Kasumi-1 (cell line): ENCODE measurements at places on chromosomes 1 and 21.

DNA sequence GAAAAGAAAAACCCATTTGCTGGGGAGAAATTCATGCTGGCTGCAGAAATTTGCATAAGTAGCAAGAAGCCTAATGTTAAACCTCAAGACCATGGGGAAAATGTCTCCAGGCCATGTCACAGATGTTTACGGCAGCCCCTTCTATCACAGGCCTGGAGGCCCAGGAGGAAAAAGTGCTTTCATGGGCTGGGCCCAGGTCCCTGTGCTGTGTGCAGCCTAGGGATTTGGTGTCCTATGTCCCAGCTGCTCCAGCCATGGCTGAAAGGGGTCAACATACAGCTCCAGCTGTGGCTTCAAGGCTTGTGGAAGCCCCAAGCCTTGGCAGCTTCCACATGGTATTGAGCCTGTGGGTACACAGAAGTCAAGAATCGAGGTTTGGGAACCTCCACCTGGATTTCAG, 93.0 kb downstream of the HFM1 start:
- no peak for DNase-seq

DNA sequence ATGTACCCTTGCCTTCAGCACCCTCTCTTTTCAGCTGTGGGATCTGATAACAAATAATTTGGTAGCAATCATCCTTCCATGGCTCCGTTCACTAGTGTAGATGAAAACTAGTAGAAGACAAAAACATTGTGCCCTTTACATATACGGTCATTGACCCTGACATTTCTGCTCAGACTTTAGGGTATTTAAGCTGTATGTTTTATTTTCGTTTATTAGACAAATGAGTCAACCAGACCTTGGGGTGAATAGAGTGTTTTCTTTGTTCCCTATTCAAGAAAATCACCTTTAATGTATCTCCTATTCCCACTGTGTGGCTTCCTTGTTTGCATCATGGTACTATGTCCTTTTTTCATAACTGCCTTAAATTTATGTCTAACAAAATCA, 187.3 kb downstream of the VAV3 start:
- DNase-seq, result no peak

GRCh38 chr1:159866066-159866465, 3.6 kb upstream of the VSIG8 start:
- no peak for DNase-seq

- no peak for DNase-seq
These were observed 12.1 kb downstream of the ST6GALNAC3 start for GRCh38 chr1:76086597-76086996.

DNA sequence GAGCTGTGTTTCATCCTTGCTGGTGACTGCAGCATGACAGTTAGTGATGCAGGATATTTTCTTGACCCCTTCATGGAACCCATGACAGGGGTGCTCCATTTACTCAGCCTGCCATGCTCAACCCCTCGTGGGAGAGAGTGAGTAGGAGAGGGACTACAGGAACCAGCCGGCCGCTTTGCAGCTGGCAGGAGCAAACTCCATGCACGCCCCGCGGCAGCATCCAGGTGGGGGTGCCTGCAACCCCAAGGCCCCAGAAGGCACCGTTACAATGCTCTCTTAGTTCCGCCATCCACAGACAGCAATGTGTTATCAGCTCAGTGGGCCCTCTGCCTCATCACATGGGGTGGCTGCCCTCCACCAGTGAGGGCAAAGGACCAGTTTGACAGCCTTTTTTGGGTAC, 135.1 kb downstream of the SLC35F3 start:
- DNase-seq, result no peak

- no peak for DNase-seq
These were observed 3.7 kb downstream of the HSD11B1 start for GRCh38 chr1:209708297-209708696.

- DNase-seq, result no peak
These were observed 227.3 kb upstream of the KIAA0040 start for GRCh38 chr1:175419684-175420517.

- DNase-seq, result no peak
These were observed 36.5 kb downstream of the ACOT11 start for GRCh38 chr1:54584575-54584974.

DNA sequence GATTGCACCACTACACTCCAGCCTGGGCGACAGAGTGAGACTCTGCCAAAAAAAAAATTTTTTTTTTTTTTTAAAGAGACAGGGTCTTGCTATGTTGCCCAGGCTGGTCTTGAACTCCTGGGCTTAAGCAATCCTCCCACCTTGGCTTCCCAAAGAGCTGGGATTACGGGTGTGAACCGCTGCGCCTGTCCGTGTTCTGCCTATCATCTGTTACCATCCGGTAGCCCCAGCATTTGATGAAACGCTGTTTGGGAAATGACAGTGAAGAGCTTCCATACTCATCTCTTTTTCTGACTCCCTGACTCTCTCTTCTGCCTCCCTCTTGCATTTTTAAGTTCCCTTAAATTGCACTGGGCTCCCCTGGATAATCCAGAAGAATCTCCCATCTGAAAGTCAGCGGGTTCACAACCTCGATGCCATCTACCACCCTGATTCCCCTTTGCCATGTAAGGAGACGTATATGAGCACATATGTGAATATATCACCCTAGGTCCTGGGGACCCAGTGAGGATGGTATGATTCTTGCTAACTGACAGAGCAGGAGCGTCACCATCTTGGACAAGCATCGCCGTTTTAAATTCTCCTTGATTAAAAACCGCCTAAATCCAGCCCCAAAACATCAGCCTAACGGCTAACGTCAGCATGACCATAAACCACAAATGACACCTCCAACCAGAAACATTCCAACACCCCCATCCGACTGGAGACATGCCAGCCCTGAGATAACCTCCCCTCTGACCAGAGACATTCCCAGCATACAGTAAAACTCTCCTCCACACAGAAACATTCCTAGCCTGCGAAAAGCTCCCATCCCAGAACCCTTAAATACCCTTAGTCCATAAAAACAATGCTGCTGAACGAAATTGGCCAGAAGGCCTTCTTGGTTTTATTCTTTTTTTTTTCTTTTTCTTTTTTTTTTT, 12.4 kb downstream of the TNFRSF8 start:
- no peak for DNase-seq

DNA sequence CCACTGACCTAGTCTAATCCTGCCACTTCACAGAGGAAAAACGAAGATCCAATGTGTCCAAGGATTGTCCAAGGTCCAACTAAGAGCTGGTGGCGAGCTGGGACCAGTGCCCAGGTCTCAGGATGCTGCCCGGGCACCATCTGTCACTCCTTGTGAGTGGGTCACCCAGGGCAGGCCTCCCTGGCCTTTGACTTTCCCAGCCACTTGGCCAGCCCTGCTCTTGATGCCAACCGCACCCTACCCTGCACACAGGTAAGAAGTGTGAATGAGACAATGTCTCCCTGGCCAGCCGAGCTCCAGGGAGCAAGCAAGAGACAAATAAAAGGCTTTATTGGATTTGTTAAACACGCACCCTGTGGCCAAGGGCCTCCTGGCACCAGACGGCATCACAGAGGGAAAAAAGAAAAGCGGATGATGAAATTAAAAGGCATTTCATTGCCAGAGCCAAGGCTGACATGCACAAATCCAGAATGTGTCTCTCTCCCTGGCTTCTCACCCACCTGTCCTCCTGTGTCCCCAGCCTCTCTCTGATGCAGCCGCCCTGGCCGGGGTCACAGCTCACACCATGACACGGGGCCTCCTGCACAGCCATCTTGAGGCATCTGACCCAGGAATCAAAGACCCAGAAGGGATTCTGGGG, 72.8 kb downstream of the CAMK2N1 start:
- no peak for DNase-seq

GRCh38 chr1:65372557-65372956, 47.9 kb upstream of the LEPR start:
- no peak for DNase-seq

DNA sequence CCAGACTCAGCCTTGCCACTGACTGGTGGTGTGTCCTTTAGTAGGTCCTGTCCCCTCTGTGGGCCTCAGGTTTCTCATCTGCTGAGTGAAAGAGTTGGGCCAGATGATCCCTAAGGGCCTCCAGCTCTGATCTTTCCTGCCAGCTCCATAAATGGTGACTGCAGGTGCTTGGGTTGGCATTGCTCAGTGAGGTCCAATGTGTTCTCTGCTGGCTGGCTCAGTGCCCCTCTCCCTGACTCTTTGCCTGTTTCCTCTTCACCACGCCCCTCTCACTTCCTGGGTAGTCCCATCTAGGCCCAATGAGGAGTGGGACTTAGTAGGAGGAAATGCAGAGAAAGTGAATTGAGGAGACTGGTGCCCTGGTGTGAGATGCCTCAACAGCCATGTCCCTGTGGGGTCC, 36.6 kb downstream of the UBE2T start:
- no peak for DNase-seq

DNA sequence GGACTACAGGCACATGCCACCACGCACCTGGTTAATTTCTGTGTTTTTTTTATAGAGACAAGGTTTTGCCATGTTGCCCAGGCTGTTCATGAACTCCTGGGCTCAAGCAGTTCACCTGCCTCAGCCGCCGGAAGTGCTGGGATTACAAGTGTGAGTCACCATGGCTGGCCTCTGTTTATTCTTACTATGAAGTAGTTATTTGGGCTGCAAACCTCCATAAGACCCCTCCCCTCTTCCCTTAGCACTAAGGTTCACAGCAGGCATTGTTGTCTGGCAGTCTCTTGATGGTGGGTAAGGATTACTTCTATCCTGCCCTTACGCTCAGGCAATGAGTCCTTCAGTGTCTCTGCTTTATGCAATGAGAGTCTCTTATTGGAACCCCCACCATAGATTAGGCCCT, 51.8 kb downstream of the ANGPTL1 start:
- no peak for DNase-seq

DNA sequence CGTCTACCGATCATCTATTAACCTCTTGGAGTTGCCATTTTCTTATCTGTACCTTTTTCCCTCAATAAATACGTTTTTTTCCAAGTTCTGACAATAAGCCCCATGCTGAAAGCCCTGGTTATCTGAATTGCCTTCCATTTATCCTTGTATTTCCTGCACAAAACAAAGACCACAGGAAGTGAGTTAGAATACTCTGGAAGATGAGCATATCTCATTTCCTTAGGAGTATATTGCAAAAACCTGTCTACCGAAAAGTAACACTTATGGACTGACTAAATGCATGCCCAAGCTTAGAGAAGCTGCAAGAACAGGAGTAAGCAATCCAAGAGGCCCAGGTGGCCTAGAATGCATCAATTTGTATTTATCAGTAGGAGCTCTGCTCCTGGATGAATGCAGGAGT, 39.9 kb downstream of the DIRAS3 start:
- no peak for DNase-seq
